PC-9 (cell line): ENCODE measurements at places on chromosomes 5 and 9. TPM values are rescaled to one million over a fixed set of nuclear protein-coding genes. Genes with fewer than 3 reads are reported as not detected.

DNA sequence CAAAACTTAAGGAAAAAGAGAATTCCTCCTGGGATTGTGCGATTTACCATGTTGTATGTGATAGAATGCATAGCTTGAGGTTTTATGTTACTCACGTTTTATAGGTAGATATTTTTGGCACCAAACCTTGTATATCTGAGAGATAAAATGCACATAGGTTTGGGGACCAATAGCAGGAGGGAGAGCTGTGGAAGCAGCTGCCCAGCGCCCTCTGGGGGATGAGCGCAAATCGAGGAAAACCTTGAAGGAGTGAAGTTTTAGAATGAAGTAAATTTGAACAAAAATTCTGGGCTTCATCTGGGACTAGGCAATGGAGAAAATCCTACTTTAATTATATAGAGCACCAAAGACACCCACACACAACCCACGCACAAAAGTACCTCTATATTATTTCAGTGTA, 197.0 kb downstream of the ADCY2 start:
- H3K4me3 ChIP-seq = no peak overlapping the region
- peaks cover 13% of the 10 kb centered on the region; the same call in 1 of the 2 replicates for H3K27me3 ChIP-seq
- H3K4me1 ChIP-seq = no peaks in the 10 kb centered on the region
- no peak overlapping the region for H3K27ac ChIP-seq

- peak; percentile 55 for DNase-seq
- H3K4me1 ChIP-seq = peaks cover 21% of the 10 kb centered on the region
- no peaks in the 10 kb centered on the region for H3K36me3 ChIP-seq
- no peak overlapping the region for H3K4me3 ChIP-seq
- no peaks in the 10 kb centered on the region for H3K27me3 ChIP-seq
- H3K27ac ChIP-seq = no peak overlapping the region
Measured at GRCh38 chr9:35914301-35914807, 5.1 kb downstream of the SPAAR start.

DNA sequence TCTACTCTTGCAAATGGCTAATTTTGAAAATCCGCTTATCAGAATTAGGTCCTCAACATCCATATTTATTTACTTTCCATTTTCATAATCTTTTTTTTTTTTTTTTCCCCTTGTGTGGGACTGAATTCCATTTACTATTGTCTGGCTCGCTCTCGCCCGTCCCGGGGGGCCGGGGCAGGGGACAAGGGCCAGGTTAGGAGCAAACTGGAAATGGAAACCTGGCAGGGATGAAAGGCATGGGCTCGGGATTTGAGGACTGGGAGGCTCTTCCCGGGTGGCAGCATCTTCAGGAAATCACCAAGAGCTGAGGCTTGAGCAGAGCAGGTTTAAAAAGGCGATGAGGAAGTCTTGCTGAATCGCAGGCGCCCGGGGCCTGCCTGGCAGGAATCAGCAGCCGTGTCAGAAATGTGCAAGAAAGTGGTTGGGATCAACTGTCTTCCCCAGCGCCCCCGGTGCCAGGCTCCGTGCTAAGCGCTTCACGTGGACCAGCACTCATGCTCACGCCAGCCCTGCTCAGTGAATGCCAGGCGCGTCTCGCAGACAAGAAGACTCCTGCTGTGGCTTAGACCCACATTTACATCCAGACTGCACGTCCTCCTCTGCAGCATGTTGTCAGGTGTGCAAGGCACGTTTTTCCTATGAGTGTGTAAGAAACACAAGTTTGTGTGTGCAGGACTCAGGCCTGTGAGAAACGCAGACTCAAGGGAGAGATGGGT, 66.3 kb upstream of the UNC5A start:
- H3K4me1 ChIP-seq = no peaks in the 10 kb centered on the region
- DNase-seq = no peak
- H3K27me3 ChIP-seq = peaks cover 18% of the 10 kb centered on the region
- no peaks in the 10 kb centered on the region for H3K36me3 ChIP-seq

DNA sequence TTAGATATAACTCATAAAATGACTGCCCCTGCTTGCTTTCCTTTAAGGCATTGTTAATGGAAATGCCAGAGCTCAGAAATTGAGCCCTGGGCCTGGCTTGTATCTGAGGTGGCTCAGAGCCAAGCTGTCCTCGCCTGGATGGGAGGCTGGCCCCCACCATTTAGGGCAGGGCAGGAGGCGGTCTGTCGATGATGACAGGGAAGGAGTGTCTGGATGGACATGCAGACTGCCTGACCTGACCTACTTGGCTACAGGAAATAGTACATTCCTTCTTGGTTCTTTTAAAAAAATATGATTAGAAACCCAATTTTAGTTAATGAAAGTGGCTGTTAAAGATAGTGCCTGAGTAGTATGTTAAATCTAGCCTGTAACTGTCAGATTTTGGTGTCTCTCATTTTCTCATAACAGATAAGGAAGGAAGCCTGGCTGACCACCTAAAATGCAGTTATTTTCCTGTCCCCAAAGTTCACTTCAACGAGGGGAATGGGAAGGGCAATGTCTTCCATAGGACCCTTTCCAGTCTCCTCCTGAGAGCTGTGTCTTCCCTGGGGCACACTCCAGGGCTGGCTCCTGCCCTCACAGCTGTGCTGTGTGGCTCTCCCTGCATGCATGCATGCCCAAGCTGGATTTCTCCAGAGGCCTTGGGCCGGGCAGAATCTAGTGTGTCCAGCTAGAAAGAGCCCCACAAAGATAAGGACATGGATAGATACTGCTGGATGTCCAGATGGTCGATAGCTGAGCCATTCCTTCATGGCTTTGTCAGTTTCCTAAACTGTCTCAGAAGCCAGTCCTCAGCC, 42.3 kb downstream of the MACROH2A1 start:
- H3K27ac ChIP-seq = no peak overlapping the region
- H3K27me3 ChIP-seq = no peaks in the 10 kb centered on the region
- H3K4me3 ChIP-seq = no peak overlapping the region
- DNase-seq = no peak
- H3K36me3 ChIP-seq = 0 out of 2 replicates have a peak, but pooled peaks cover 4% of the 10 kb centered on the region

DNA sequence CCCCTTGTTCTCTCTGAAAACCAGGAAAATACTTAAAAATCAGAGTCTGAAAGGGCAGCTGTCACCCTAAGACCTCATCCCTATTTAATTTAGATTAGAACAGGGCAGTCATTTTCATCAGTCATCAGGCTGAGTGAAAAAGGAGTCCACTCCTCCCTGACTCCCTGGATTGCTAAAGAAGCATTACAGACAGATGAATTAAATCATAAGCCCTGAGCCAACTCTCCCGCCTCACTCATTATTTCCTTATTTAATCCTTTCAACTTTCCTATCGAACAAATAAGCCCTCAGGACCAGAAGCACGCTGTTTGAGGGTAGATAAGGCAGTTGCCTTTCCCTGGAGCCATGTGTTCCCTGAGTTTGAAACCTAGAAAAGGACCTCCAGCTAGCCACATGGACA, 201.9 kb upstream of the ANKRD55 start:
- H3K27ac ChIP-seq = no peak overlapping the region
- no peak for DNase-seq
- H3K4me1 ChIP-seq = 0 out of 2 replicates have a peak, but pooled peaks cover 6% of the 10 kb centered on the region
- no peaks in the 10 kb centered on the region for H3K27me3 ChIP-seq
- no peak overlapping the region for H3K4me3 ChIP-seq
- no peaks in the 10 kb centered on the region for H3K36me3 ChIP-seq

DNA sequence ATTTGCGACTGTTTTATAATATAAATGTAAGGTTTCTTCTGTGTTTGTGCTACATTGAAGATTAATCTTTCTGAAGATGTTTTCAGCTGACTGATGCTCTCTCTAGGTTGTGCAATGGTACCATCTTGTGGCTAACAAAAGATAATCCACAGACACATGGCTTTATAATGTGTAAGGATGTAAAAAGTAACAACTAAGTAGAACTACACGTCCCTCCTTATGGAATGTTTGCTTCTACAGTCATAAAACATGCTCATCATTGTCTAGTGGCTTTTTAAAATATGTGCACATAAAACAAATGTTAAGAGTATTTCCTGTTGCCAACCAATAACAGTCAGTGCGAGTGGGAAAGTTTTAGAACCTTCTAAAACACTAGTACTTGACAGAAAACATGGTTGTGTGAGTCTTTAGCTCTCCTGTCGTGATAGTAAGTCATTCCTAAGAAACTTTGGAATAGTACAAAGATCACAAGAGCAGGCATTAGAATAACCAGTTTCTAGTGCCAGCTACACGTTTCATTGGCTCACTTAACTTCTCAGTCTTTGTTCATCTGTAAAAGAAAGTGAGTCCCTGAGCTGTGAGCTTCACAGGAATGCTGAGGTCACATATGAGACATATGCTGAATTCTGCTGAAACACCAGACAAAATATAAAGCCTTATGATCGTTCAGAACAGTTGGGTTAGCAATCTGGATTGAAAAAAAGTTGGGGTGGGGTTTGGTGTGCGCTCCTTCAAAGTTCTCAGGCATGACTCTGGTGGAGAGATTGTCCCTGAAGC, 75.7 kb upstream of the GLIS3 start:
- no peaks in the 10 kb centered on the region for H3K4me1 ChIP-seq
- H3K36me3 ChIP-seq = no peaks in the 10 kb centered on the region
- H3K4me3 ChIP-seq = no peak overlapping the region
- no peaks in the 10 kb centered on the region for H3K27me3 ChIP-seq
- no peak overlapping the region for H3K27ac ChIP-seq

GRCh38 chr5:171521219-171521633, 101.8 kb downstream of the FGF18 start:
- no peaks in the 10 kb centered on the region for H3K36me3 ChIP-seq
- peaks cover 48% of the 10 kb centered on the region for H3K4me1 ChIP-seq
- peak; percentile 82 for DNase-seq
- peak overlapping the region; percentile 98 for H3K27ac ChIP-seq

UGT3A1 gene
- total RNA-seq = not detected in 2 replicates

TRIM7 gene
- total RNA-seq = 9.2 and 10.4 TPM in 2 replicates

BBLN gene
- 154 and 213 TPM in 2 replicates for total RNA-seq

TNFSF8 gene
- total RNA-seq = not detected in 2 replicates
